Stimulated activated CD8-positive, alpha-beta memory T cell treated with anti-CD3 and anti-CD28 coated beads, Interleukin-4, amount 100 ng/mL, for 1 hour (primary cell): ENCODE measurements at places on chromosomes 6 and 20.

DNA sequence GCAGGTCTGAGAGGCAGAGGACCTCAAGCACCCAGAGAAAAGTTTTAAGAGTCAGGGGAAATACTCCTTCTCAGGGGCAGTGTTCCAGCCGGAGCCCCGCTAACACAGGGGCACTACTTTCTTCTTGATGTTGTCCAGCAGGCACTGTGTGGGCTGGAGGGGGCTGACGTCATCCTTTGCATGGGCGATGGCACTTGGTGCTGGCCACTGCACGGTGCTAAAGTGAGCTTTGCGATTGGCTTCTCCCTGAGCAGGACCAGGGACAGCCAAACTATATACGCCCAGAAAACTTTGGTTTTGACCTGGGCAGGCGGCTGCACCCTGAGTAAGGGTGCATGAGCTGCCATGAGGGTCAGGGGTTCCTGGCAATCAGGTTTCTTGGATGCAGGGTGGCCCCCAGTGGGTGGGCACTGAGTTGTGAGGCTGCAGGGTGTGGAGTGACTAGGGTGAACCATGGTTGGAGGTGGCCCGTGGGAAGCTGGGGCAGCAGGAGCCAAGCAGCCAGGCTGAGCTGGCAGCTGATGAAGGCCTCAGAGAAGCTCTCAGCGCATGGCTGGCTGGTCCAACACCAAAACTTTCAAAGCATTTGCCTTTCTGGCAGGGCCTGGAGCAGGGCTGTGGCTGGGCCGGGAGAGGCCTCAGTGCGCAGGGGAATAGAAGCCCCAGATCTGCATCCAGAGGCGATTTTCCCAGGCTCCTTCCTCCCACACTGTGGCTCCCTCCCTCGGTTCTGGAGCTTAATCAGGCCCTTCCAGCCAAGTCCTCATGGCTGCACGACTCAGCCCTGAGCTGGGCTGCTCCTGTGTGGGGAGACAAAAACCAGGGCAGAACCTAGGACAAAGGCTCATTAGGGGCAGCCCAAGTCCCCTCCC, 18.3 kb downstream of the MRPS18A start:
- DNase-seq = no peak

DNA sequence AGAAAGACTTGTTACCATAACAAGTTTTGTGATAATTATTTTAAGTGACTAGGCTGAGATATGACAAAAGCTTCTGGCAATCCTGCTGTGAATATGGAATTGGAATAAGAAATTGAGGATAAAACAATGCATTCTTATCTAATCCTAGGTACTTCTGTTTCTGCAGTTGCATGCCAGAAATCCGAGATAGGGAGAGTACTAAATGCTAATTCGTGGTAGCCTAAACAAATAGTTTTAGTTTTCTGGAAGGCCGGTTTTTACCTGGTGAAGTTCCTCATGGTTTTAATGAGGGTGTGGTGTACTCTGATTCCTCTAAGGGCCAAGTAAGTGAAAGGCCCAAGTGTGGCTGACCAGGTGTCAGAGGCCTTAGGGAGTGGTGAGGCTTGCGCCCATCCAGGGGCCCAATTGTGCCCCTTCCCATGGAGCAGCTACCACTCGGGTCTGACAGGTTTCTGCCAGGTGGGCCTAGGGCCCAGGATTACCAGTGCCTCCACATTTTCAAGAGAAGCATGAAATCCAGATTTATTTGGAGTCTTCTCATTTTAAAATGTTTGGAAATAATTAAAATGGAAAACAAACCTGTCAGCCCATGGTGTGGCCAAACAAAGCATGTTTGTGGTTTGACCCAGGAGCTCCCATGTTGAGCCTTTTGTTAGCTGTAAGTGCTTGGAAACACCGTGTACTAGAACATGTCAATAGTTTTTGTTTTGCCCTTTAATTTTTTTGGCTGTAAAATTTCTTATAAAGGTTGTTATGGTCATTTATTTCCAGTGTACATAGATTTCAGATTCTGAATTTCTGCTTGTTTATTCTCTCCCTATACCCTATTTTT, 6.6 kb downstream of the PLCB4 start:
- DNase-seq = no peak

DNA sequence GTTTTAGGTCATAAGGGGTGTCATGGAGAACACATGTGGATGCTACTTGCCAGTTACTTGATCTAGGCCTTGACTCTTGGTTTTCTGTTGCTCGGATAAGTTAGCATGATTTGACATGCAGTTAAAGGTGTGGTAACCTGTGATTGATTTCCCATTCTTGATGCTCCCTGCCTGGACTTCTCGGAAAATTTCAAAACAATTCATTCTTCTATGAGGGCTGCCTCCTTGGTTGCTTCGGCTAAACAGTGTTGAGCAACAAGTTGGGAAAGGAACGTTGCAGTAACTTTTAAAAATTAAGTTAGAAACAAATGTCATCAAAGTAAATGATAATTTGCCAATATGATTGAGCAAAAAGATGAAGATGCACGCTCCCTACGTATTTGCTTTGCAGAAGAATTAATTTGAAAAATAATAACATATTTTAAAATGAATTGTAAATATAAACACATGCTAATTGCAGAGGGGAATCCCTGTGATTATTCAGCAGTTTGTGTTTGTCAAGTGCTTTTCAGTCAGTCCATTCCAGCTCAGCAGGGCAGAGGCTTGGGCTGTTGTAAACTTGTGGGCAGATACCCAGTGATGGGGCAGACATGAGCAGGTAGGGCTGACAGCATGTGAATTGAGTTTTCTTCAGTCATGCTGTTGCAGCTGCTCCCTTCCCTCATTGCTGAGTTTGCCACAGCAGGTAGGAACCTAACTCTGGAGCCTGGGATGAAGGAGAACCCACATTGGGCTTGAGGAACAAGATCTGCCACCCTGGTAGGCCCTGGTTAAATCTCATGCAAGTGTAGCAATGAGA, 110.2 kb downstream of the ESR1 start:
- DNase-seq = no peak

DNA sequence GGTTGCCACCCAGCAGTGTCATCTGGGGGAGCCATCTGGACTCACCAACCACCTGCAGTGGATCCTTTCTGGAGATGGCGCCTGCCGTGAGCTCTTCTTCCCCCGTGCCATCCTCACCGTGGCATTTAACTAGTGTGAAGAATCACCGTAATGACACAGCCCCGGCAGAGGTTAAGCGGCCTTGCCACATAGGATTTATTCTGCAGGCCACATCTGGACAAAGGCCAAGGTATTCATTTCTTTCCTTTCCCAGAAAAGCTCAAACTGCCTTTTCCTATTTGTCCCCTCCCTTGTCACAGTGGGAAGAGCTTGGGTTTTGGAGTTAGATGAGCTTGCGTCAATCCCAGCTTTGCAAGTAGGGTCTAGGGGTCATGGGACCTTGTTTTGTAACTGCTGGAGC, 88.4 kb downstream of the PXDC1 start:
- DNase-seq = no peak

DNA sequence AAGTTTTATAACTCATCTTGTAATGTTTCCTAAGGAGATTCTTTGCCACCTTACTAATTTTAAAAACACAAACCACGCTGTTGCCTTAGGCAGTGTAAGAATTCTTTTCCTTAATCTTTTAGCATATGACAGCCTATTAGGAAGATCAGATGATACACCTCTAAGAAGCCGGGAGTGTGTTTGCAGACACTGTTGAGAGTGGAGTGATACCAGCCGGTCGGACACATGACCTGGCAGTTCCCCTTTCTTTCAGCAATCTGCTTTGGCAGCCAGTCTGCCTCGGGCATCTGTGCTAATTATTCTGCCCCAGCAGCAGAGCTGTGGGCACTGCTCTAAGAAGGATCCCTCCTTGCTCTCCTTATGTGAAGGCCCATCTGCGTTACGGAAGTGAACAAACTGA, 50.9 kb downstream of the PLCB4 start:
- DNase-seq = no peak

DNA sequence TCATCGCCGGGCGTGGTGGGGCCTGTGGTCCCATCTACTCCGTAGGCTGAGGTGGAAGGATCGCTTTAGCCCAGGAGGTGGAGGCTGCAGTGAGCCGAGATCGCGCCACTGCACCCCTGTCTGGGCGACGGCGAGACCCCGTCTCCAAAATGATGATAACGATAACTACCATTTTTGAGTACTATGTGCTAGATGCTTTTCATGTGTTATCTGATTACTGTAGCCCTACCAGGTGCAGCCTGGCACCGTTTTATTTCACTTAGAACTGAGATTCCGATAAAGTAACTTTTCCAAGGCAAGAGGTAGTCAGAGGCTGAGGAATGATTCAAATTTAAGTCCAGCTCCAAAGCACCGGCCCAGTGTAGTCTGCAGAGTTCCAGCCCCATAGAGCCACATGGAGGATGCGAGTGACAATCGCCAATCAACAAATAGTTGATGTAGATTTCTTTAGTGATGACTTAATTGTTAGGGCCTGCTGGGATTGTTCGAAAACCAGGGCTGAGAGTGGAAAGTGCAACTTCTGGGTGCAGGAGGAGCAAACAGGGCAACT, 727 bp downstream of the ERMARD start:
- no peak for DNase-seq

DNA sequence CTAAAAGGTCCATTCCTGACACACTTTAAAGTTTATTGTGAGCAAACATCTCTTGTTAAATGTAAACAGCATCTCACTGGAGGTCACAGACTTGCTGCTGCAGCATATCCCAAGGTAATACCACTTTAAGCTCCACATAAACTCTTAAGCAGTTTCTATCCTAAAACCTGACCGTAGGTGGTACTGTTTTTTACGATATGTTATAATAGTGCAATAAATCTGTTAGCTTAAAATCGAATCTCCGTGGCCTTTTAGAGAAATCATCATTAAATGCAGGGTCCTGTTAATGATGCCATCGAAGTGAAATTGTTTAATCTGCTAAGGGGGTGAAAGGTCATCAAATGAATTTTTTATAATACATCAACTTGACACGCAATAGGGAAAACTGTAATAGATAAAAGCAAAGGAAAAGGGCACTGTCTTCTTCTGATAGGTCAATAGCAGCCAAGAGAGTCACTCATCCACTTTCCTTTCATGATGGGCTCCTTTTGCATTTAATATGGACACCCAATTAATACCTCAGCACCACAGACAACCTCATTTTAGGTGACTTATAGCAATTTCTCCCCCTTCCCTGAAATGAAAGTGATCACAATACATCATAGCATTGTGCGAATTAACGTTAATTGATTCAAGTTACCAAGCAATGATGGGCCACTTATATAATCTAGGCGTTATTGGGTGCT, 436.1 kb downstream of the PKHD1 start:
- no peak for DNase-seq
